ENCODE measurements at places on chromosomes 3 and 15.
A peak's percentile ranks its signal among the peaks of the same experiment; 100 is the strongest.

- no peak for DNase-seq
These were observed 6.6 kb downstream of the DPH3 start for GRCh38 chr3:16258177-16258576.

GRCh38 chr3:165339753-165340152 is 143.6 kb upstream of the SLITRK3 start:
- DNase-seq = no peak

GRCh38 chr15:59170295-59171066 is 36.2 kb upstream of the LDHAL6B start:
- DNase-seq = no peak

DNA sequence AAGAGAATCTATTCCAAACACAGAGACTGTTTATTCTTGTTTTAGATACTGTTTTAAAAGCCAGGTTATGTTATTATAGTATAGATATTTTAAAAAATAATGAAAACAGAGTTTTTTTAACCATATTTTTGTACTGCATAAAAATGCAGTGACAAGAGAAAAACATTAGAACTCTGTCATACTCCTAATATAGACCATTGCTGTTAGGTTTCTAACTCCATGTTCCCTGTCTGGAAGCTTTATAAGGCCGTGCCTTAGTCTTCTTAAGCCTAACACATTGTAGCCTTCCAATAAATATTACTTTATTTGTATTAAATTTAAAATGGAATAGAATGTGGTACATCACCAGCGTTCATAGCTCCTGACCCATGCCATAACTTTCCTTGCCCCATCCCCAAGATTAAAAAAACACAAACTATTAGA is 53.2 kb downstream of the MBNL1 start:
- no peak for DNase-seq

DNA sequence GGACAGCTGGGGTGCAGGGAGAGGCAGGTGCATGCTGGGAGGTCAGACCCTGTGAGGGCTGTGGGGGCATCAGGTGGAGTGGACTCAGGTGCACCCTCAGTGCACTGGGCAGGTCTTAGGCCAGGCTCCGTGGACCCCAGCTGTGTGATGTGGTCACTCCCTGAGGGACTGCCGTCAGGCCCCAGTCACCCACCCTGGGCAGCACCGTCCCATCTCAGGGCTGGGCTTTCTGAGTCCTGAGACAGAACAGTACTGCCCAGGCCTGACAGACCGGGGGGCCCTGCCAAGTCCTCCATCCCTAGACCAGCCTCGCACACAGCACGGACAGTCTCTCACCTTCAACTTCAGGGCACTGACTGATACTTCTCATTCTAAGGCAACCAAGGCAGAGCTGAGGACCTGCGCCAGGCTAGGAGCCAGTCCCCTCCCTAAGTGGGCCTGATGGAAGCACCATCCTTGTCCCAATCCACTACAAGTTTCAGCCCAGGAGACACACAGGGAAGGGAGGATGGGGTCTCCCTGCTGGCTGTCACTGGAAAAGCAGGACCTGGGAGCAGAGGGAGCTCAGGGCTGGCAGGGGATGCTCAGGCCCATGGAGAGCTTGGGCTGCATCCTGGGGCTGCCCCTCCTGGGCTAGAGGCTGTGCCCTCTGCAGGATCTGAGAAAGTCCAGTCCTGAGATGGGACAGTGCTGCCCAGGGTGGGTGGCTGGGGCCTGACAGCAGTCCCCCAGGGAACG is 86.3 kb downstream of the LMLN start:
- DNase-seq = no peak

GRCh38 chr3:10620833-10621082 is 115.4 kb upstream of the ATP2B2 start:
- DNase-seq = no peak

- DNase-seq = no peak
These were observed 168.6 kb downstream of the SHQ1 start for GRCh38 chr3:72679540-72680198.

- DNase-seq = no peak
These were observed 286.6 kb downstream of the ZBTB20 start for GRCh38 chr3:114860531-114860930.

DNA sequence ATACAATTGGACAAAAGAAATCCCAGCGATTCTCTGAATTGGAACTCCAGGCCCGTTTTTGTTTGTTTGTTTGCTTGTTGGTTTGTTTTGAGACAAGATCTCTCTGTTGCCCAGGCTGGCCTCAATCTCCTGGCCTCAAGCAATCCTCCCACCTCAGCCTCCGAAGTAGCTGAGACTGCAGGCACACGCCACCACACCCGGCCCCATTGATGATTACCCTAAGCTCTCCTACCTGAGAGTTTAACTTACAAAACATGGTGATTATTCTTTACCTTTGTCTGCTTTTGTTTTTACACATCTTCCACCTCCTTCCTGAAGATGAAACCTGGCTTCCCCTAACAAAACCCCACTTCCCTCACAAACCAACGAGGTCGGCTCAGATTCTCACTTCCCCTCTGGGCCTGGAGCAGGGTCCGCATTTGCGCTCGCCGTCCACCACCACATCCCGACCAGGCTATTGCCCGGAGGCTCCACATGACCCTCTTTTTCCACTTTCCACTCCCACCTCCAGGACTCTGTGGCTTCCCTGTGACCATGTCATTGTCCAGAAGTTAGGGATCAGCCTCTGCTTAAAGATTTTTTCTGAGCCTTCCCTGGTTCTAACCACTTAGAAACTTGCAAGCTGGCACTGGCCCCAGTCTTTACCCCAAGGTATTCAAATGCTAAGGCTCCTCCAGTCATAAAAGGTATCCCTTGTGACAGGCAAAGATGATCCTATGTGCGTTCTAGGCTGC is 14.8 kb downstream of the KLHL6 start:
- DNase-seq = no peak

GRCh38 chr15:34753236-34753894 is 1.4 kb downstream of the GJD2 start:
- peak; percentile 81 for DNase-seq

DNA sequence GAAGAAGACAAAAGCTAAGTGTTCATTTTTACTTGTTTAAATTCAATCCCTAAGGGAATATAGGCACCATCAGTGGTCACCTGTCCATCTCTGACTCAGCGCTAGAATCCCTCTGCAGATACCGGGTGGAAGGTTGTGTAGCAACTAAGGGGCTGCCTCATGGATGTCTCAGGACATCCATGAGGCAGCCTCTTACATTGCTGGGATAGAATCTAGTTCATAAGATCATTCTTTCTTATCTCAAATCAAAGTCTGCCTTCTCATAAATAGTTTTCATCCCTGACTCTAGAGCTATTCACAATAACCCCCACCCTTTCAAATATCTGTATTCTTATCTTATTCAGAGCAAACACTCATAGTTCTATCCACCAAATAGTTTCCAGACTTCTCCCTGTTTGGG is 38.1 kb downstream of the HSPBAP1 start:
- no peak for DNase-seq

- DNase-seq = no peak
These were observed 77.8 kb downstream of the NBEAL2 start for GRCh38 chr3:47057212-47057671.

GRCh38 chr3:38354588-38355330 is 8.2 kb downstream of the XYLB start:
- peak; percentile 34 for DNase-seq

DNA sequence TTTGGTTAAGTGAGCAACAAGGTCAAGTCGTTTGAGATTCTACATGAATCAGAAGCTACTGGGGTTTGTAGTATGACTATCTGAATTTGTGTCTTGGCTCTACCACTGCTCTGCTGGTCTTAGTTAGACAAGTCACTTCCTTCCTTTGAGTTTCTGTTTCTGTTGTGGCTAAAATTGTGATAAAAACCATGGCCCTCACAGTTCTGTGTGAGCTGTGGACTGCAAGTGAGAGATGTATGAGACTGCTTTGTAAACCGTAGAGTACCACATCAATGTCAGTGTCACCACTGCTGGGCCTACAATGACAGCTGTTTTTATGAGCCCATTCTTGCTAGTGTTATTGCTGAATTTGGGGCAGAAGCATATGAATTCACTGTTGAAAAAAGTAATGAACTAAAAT is 32.7 kb downstream of the RARB start:
- DNase-seq = no peak

DNA sequence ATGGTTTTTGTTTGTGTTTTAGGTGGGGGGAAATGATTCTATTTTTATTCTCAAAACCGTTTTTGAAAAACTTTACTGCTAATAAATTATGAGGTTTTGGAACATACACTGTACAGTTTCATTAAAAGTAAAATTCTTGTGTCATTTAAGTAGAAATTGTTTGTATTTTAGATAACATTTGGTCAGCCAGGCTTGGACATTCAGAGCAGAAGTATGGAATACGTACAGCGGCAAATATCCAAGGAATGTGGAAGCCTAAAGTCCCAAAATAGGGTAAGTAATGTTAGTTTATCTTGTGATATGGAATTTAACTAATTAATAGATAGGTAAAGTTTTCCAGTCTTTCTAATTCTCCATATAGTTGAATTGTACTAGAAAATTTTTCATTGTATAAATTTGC is 96.6 kb downstream of the SPRED1 start:
- no peak for DNase-seq

GRCh38 chr3:134067531-134068161 is 37.9 kb upstream of the SLCO2A1 start:
- DNase-seq = peak; percentile 28

GRCh38 chr15:82970078-82970686 is 15.8 kb upstream of the RAMAC start:
- no peak for DNase-seq

GRCh38 chr3:30628205-30628900 is 22.0 kb downstream of the TGFBR2 start:
- DNase-seq = no peak

DNA sequence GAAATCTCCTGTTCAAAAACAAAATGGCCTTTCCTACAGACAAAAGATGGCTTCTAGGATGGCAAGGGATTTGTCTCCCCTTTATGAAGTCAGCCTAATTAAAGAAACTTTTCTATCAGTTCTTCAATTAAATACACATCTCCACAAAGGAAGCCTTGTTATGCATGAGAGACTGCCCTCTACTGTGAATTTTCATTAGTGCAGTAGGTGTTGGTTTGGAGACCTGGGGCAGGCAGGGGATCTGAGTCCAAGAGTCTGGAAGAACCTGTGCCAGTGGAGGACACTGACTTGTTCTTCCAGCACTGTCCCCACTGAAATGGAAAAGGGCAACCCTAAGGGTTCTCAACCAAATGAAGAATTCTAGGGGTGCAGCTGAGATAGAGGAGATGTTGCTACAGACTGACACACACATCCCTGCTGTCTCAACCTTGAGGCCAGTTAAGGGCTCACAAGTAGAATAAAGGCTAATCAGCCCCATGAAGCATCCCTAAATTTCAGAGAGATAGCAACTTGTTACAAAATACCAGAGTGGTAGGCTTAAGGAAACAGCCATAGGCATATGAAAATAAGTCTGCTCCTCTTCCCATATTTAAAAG is 174.0 kb upstream of the PRICKLE2 start:
- no peak for DNase-seq

GRCh38 chr15:70632491-70633102 is 130.8 kb downstream of the UACA start:
- no peak for DNase-seq

- DNase-seq = no peak
These were observed 26.8 kb upstream of the NANOGP8 start for GRCh38 chr15:35111861-35112260.

DNA sequence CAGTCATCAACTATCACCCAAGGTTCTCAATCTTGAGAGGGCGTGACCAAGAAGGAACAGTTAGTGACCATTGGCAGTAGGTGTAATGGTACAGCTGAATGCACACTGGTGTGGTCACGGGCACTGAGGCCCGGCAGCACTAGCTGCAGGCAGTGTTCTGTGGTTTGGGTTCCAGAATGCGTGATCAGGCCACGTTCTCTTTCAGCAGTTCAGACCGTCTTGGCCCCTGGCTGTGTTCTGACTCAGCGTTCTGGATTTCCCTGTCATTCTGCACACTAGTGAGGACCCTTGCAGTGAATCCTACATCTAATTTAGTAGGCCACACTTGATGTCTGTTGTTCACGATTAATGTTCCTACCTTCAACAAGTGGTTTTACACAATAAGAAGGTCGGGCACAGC is 220.5 kb upstream of the SLCO3A1 start:
- no peak for DNase-seq

DNA sequence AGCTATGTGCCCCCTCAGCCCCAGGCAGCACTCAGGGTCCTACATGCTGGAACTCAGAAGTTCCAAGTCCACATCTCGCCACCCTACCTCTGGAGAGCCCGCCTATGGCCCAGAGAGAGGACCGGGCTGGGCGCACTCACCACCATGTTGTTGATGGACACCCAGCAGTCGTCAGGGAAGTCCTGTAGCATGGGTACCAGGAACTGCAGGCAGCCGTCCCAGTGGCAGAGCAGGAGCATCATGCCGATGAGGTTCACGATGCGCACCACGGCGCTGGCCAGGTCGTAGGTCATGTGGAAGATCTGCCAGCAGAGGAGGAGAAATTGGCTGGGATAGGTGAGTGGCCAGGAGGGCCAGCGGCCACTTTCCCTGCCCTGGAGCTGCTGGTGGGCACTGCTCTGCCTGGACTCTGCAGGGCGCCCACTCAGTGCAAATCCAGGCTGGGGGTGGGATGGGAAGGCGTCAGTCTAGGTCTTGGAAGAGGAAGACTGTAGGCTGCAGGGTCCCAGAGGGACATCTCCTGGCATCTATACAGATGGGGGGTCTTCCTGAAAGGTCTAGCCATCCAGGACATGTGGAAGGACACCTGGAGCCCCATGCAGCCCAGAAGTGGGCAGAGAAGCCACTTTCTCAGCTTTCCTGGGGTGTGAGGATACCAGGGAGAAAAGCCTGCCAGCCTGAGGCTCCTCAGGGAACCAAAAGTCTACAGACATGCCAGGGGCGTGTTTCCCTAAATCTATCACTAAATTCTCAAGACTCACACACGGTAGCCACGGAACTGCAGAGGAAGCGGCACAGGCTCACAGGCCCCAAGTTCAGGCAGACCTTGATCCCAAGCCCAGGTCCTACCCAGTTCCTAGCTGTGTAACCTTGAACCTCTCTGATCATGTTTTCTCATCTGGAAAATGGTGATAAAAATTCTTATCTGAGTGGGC is 36.5 kb downstream of the HCN4 start:
- DNase-seq = no peak

GRCh38 chr3:4290272-4290893 is 12.8 kb upstream of the SETMAR start:
- peak; percentile 41 for DNase-seq

- DNase-seq = no peak
These were observed 65.3 kb downstream of the MEIS2 start for GRCh38 chr15:37034835-37035748.

DNA sequence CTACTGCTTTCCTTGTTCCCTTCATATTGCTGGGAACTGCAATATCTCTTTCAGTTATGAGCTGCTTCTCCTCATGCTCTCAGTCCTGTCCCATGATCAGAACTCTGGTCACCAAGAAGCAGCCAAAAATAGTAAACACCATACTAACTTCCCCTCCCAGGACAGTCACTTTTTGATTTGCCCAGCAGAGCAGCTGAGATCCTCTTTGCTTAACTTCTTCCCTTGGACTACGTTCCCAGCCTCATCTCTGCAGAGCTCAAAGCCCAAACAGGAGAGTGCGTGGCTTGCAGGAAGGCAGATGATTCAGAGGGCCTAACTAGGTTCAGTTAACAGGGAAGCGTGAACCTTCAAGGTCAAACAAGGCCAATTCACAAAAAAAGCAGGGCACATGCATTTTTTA is 153.2 kb downstream of the CTNNB1 start:
- DNase-seq = no peak

GRCh38 chr15:36811903-36812302 is 232.5 kb downstream of the CDIN1 start:
- DNase-seq = no peak

Measured in mesothelial cell of epicardium (in vitro differentiated cells).